AG08396 (cell line): ENCODE measurements at places on chromosomes 3 and 15.

- no peak for DNase-seq
These were observed 1.4 kb upstream of the CLEC3B start for GRCh38 chr3:45024542-45025255.

- DNase-seq, result no peak
These were observed 63.3 kb downstream of the IQSEC1 start for GRCh38 chr3:13009946-13010315.

DNA sequence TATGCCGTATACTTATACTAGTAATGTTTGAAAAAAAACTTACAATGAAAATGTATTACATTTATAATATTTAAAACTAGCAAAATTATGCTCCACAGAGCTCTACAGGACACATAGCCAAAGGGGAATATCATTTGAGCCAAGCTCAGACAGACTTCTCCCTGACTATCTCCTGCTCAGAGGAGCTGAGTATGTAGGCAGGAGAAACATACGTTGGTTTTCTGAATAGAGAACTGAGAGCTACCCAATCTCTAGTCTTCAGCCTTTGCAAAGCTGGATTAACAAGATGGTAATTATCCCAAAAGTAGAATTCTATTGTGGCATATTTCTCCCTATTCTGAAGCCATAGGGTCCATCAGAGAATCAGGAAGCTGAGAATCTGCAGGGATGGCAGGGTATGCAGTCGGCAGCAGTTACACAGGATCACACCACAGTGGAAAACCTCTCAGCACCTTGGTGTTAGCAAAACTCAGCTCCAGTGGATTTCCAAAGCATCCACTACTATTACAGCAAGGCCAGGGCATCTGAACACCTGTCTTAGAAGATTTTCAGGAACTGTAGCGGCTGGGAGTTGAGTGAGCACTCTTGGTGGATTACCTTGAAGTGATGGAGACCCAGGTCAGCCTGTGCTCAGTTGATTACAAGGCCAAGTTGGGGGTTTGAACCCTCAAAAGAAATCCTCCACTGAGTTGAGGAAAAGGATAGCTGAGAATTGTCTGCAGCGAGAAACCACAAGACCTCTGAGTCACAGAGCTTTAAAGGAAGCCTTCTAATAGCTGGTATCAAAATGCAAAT, 30.1 kb downstream of the GPR15 start:
- no peak for DNase-seq

- no peak for DNase-seq
These were observed 15.3 kb downstream of the ZBTB38 start for GRCh38 chr3:141383555-141384129.

DNA sequence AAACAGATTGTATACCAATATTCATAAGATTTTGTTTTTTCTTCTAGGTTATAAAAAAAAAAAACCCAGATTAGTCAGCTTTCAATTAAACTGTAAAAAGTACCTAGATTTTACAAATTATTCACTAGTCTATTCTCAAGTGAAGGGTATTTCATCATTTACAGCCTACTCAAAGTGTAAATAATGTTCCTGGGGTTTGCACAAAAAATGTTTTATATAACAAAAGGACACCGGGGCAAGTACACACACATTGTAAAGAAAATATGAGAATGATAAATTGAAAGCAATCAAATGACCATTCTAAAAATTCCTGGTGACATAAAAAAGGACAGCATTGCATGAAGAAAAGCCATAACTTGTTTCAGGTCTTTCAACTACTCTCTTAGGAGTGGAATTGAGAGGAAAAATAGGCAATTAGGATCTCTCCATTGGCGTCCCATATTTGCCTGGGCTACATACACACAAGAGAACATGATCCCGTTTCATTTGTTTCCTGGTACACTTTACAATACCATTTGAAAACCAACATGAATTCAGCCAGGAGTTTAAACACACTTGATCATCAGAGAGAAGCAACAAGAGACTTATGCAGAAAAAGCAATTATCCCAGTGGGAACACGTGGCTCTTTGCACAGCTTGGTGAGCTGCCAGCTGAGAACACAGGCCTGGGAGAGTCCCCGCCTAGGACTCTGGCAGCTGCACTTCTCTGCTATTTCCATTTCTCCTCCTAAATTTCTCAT, 1039.2 kb downstream of the ROBO1 start:
- DNase-seq, result peak; percentile 39

- no peak for DNase-seq
These were observed 14.7 kb upstream of the PLA2G4F start for GRCh38 chr15:42171122-42171521.

- DNase-seq, result no peak
These were observed 12.5 kb downstream of the KLHDC8B start for GRCh38 chr3:49183873-49184272.

DNA sequence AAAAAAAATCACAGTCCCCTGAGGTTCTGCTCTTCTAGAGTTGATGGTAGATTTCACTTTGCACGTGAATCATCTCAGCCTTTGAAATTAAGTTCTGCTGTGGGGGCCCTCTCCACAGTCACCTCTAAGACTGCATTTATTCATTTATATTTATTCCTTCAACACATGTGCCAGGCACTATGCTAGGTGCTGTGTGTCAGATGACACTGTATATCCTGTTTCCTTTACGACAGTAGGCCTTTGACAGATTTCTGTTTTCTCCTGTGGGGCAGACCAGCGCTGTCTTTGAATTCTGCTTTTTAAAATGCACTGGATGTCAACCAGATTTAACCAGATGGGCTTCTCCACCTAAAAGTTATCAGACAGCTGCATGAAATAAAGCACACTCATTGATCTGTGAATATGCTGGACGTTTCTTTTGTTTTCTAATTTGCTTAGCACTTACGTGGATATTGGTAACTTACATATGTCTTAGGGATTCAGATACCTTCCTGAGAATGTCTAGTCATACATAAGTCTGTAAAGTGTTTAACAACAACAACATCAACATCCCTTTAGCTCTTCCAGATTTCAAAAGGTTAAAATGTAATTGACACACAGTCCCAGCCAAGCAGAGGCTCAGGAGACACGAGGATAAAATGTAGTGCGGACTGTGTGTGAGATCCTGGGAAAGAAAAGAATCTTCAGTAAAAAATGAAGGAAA, 525.5 kb upstream of the MCTP2 start:
- DNase-seq, result no peak

DNA sequence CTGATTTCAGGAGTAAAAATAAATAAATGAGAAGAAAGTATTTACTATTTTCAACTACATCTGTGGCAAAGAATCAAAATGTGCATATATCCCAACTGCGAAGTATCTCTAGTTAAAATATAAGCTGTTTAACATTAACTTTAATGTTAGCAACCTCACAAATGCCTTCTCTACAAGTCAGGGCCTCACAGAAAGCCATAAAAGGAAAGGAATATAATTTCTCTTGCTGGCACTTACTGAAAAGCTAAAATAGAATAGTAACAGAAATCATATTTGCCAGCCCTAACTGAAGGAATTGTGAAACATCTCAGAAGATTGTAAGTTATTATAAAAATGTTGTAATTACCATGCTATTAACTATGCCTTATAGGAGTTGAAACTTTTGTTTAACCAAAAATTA, 65.1 kb upstream of the MBNL1 start:
- no peak for DNase-seq

DNA sequence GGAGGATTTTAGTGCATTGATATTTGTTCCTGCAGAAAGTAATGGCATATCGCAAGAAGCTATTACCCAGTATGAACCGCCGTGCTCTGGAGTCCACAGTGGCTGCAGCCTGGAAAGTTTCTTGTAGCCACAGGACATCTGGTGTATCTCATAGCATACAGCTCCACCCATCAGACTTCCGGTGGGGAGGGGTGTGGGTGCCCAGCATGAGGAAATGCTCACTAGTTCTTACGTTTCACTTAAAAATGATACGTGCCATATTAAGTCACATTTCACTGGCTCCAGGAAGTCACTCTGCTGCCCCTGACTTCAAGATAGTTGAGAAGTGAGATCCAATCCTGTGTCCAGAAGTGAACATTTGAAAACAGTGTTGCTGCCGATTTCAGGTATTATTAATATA, 990.4 kb downstream of the GBE1 start:
- no peak for DNase-seq

DNA sequence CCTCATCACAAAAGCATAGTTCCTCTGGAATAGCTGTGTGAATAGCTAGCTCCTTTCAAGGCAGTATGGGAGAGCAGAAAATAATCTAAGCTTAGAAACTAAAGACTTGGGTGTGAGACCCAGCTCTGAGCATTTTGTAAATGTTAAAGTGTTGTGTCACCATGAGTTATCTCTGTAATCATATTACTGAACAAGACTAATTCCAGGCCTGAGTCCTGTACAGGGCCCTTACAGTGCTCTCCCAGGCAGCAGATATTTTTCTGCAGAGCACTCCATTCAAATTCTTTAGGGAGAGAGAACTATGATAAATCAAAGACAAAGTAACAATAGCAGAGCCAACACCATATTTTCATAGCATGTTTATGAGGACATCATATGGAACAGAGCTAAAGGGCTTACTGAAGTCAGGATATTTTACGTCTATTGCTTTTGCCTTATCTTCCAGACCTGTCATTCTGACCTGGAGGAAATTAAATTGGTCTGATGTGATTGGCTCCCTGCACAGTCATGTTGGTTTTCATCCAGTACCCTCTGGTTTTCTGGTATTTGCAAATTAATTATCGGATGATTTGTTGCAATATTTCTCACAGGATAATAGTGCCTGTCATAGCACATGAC, 172.6 kb upstream of the PPP2R3A start:
- no peak for DNase-seq

- no peak for DNase-seq
These were observed 1025.3 kb upstream of the EPHA6 start for GRCh38 chr3:95789111-95789510.

- DNase-seq, result no peak
These were observed 140.9 kb downstream of the ATP8B4 start for GRCh38 chr15:49978121-49978520.

GRCh38 chr3:146550070-146550615, 5.7 kb upstream of the PLSCR1 start:
- no peak for DNase-seq

GRCh38 chr3:171383206-171384018, 76.8 kb downstream of the TNIK start:
- DNase-seq, result peak; percentile 30

DNA sequence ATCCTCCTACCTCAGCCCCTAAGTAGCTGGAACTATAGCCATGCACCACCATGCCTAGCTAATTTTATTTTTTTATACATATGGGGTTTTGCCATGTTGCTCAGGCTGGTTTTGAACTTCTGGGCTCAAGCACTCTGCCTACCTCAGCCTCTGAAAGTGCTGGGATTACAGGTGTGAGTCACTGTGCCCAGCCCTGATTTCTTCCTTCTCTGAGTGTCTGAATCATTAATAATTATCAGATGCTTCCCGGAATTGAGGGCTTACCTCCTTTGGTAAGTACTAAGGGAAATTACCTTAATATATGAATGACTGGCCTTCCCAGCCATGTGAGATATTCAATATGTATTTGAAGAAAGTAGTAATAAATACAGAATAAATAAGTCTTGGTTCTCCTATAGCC, 7.2 kb downstream of the CLPX start:
- DNase-seq, result no peak

- DNase-seq, result no peak
These were observed 56.1 kb upstream of the CMTM7 start for GRCh38 chr3:32335365-32336112.

DNA sequence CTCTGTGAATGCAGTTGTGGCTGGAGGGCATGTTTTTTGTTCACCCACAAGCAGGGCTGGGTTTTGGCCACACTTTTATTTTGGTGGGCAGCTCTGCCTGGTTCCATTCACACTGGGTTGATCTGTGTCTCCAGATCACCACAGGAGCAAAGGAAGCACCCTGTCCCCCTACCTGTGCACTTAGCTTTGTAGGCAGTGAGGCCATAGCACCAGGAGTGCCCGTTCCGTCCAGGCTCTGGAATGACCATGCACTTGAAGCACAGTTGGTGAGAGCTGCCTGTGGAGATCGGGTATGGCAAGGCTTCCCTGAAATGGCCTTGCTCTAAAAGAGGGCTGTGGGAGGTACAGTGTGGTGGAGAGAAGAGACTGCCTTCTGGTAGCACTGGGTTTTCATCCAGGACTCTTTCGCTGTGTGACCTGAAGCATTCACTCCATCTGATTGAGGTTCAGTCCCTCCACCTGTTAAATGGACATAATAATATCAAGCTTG, 31.7 kb downstream of the MINAR1 start:
- DNase-seq, result no peak
